ENCODE measurements at places on chromosomes 4 and X. TPM values are rescaled to one million over a fixed set of nuclear protein-coding genes. Genes with fewer than 3 reads are reported as not detected.

Gene LANCL3
- 0.38 TPM for total RNA-seq

Gene PDE6B
- total RNA-seq, result not detected

Gene LRIT3
- total RNA-seq, result not detected

Gene SPATA4
- 0.28 TPM for total RNA-seq

Gene PDZD4
- total RNA-seq, result 0.56 TPM

Gene ANK2
- 50.2 TPM for total RNA-seq

Gene PTPN13
- 27.4 TPM for total RNA-seq

Gene JAKMIP1
- not detected for total RNA-seq

Gene FAM9C
- not detected for total RNA-seq

Gene ARMCX1
- total RNA-seq, result 45.4 TPM

Gene ATP2B3
- total RNA-seq, result not detected

Gene MEPE
- total RNA-seq, result not detected

Gene CORIN
- total RNA-seq, result 0.85 TPM

Gene DMRTC1
- total RNA-seq, result not detected

Gene ARMCX2
- 123 TPM for total RNA-seq

Gene UGT2A3
- total RNA-seq, result 0.28 TPM

Gene CAMK2D
- total RNA-seq, result 124 TPM

Gene HGFAC
- not detected for total RNA-seq

Gene RNF212
- 1.7 TPM for total RNA-seq

Gene CPLX1
- total RNA-seq, result not detected

Gene FGFR3
- total RNA-seq, result 0.56 TPM

Gene KLF8
- total RNA-seq, result 1.9 TPM

Gene VCX3A
- total RNA-seq, result not detected

Gene KLHL13
- total RNA-seq, result 7.1 TPM

Gene RTL9
- total RNA-seq, result under 0.01 TPM

Gene ESX1
- not detected for total RNA-seq

Data from regular cardiac myocyte (primary cell).